ENCODE measurements at places on chromosomes 7 and 10. TPM values are rescaled to one million over a fixed set of nuclear protein-coding genes. Genes with fewer than 3 reads are reported as not detected.

GRCh38 chr7:44965937-44966730 lies 12.7 kb downstream of the MYO1G start:
- H3K36me3 ChIP-seq, result no peaks in the 10 kb centered on the region
- no peaks in the 10 kb centered on the region for H3K27me3 ChIP-seq
- H3K4me3 ChIP-seq, result no peak overlapping the region
- DNase-seq, result peak; percentile 24

DNA sequence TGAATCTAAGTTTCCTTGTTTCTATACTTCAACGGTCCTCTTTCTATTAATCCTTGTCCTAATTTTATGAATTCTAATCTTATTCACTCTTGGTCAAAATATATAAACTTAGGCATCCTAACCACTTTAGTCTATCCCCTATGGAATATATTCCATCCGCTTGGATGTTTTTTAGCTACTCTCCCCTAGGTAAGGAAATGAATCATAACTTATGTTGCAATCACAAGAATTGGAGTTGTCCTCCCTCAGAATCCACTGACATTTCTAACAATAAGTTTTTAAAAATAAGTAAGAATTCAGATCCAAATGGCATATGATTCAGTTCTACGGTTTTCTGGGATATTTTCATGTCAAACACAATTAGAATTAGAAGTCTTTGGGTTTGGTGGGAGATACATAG lies 1081.6 kb downstream of the SORCS1 start:
- no peaks in the 10 kb centered on the region for H3K27me3 ChIP-seq
- H3K36me3 ChIP-seq, result no peaks in the 10 kb centered on the region
- DNase-seq, result no peak
- no peak overlapping the region for H3K4me3 ChIP-seq

DNA sequence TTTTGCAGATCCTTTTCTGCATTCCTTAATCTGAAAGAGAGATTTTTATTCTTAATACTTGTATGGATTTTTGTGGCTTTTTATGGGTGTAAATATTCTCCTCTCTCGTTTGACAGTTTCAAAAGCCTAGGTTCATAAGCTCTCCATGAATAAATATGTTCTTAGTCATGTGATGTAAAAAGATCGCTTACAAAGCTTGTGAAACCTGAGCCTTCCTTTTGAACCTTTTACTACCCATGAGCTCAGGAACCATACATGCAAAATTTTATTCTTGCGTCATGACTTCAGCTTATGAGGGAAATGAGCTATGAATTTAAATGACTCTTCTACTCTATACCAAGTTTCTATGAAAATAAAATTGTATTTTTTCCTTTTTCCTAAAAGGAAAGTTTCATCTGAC lies 98.7 kb downstream of the POLL start:
- no peak overlapping the region for H3K27ac ChIP-seq
- peaks cover 9% of the 10 kb centered on the region for H3K4me1 ChIP-seq
- H3K4me3 ChIP-seq, result no peak overlapping the region
- no peak for DNase-seq
- no peaks in the 10 kb centered on the region for H3K27me3 ChIP-seq
- no peaks in the 10 kb centered on the region for H3K36me3 ChIP-seq

- peaks cover 8% of the 10 kb centered on the region for H3K27me3 ChIP-seq
- H3K4me1 ChIP-seq, result no peaks in the 10 kb centered on the region
- no peak for DNase-seq
Observed at GRCh38 chr7:12861070-12861469, 173.6 kb downstream of the ARL4A start.

- peaks cover 38% of the 10 kb centered on the region for H3K36me3 ChIP-seq
- no peak overlapping the region for H3K4me3 ChIP-seq
- no peak overlapping the region for H3K27ac ChIP-seq
- H3K4me1 ChIP-seq, result no peaks in the 10 kb centered on the region
- DNase-seq, result no peak
- no peaks in the 10 kb centered on the region for H3K27me3 ChIP-seq
Observed at GRCh38 chr10:12187321-12187905, 8.3 kb downstream of the NUDT5 start.

DNA sequence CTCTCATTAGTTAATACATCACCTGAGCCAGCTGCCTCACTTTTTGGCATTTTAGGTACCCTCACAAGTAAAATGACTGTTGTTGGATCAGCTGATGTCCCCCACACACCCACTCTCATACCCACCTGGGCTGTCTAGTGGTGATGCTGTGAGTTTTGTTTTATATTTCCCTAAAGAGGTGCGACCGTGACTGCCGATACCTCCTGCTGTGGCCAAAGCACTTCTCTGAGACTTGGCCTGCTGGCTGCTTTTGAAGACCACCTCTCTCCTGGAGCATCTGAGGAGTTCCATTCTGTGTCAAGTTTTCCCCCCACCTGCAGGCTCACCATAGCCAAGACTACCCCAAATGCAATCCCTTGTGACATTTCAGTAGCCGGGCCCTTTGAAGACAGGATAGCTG lies 6.4 kb upstream of the ACSL5 start:
- no peak for DNase-seq
- H3K4me3 ChIP-seq, result no peak overlapping the region

GRCh38 chr7:73912223-73912622 lies 51.3 kb downstream of the TMEM270 start:
- DNase-seq, result no peak
- H3K4me3 ChIP-seq, result no peak overlapping the region
- no peaks in the 10 kb centered on the region for H3K4me1 ChIP-seq

GRCh38 chr7:106864298-106865081 lies 592 bp upstream of the PIK3CG start:
- peaks cover 4% of the 10 kb centered on the region for H3K4me1 ChIP-seq
- H3K36me3 ChIP-seq, result no peaks in the 10 kb centered on the region
- H3K27me3 ChIP-seq, result no peaks in the 10 kb centered on the region
- no peak for DNase-seq

DNA sequence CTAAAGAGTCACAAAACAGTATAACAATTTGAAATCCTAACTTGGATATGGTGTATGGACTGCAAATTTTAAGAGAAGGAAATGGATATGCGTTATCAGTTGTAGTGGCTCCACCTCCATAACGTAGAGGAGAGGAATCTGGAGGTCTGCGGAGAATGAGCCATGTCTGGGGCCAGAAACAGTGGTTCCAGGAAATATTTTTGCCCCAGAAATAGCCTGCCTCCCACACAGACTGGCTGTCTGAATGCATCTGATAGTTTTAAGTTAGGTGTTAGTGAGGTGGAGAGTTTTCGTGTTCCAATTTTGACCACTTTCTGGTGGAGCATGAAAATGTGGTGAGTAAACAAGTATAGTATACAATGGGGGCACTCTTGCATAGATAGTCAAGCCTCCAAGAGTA lies 1.6 kb downstream of the PHTF2 start:
- no peaks in the 10 kb centered on the region for H3K27me3 ChIP-seq
- H3K36me3 ChIP-seq, result peaks cover 12% of the 10 kb centered on the region
- peaks cover 18% of the 10 kb centered on the region for H3K4me1 ChIP-seq
- no peak overlapping the region for H3K27ac ChIP-seq
- no peak for DNase-seq
- peak overlapping the region; percentile 76 for H3K4me3 ChIP-seq

GRCh38 chr10:104317726-104318299 lies 20.5 kb downstream of the ITPRIP start:
- H3K4me1 ChIP-seq, result peaks cover 37% of the 10 kb centered on the region
- H3K27ac ChIP-seq, result 0 out of 2 replicates have a peak overlapping the region, but pooled peaks have one; percentile 21
- no peaks in the 10 kb centered on the region for H3K27me3 ChIP-seq
- H3K4me3 ChIP-seq, result no peak overlapping the region
- peaks cover 23% of the 10 kb centered on the region for H3K36me3 ChIP-seq

DNA sequence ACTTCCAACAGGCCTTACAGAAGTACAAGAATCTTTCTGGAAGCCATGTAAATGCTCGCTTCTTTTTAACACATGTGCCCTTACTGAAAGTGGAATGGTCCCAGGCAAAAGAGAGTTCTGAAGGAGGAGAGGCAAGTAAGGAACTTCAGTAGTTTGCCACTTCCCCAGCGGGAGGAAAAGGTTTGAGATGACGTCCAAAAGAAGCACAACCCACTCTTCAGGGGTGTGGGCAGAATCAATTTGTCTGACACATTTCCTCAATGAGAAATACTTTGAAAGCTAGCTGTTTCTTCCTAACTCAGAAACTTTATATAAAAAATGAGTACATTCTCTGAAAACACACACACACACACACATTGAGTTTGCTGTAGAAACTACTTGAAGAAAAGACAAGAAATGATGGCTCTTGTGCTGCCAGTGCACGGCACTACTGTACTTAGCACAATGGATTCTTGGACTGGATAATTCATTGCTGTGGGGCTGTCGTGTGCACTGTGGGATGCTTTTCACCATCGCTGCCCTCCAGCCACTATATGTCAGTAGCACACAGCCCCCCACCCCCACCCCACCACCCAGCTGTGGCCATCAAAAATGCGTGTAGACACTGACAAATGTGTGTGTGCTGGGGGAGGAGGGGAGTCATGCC lies 183.0 kb downstream of the SRPK2 start:
- H3K27me3 ChIP-seq, result no peaks in the 10 kb centered on the region
- DNase-seq, result no peak
- no peak overlapping the region for H3K27ac ChIP-seq
- H3K4me1 ChIP-seq, result peaks cover 2% of the 10 kb centered on the region

DNA sequence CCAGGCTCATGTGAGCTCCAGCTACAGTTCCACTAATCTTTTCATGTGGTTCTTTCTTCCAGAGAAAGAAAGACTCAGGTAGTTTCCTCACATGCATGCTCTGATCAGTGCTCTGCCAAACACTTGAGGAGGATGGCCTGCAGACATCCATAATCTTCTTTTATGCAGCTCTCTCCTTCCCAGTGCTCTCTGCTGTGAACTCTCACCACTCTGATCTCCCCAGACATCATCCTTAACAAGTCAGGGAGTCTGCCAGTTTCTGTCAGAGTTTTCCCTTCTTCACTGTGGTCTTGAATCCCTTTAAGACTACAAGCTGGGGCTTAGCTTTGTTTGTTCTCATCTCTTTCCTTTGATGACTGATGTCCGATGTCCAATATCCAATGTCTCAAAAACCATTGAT lies 203.4 kb upstream of the PRKCQ start:
- DNase-seq, result no peak
- no peaks in the 10 kb centered on the region for H3K4me1 ChIP-seq
- H3K27me3 ChIP-seq, result no peaks in the 10 kb centered on the region
- no peak overlapping the region for H3K27ac ChIP-seq
- no peak overlapping the region for H3K4me3 ChIP-seq

Gene GDF2
- not detected for polyA plus RNA-seq
